ENCODE measurements at places on chromosomes 12 and 14.

DNA sequence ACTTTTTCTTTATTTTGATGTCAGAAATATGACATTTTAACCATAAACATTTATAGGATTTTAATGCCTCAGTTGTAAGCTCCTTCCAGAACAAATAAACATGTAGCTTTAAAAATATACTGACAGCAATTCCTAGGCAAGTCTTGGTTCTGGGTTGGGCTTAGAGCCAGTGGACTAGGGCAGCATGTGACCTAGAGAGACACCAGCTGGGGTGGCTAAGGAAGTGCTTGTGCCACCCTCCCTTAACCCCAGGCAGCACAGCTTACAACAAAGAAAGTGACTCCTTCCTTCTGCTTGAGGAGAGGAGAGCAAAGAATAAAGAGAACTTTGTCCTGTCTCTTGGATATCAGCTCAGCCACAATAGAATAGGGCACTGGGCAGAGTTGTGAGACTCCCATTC is 61.6 kb upstream of the KTN1 start:
- no peak for DNase-seq

DNA sequence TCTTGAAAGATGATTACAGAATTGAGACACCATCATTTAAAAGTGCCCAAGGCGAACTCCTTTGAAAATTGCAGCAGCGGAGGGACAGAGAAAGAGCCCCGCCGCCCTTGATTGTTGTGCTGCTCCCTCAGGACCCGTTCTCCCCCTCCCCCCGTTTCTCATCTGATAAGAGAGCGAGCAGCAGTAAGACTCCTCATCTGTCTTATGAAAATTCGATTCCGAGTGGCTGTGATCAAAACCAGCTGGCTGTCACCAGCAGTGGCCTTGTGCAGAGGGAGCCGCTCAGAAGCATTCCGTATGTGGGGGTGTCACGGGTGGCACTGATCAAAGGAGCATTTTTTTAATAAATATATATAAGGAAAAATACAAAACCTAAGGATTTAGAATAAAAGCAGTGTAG is 78.0 kb upstream of the GPATCH2L start:
- no peak for DNase-seq

- no peak for DNase-seq
Observed at GRCh38 chr12:27927347-27927746, 45.2 kb downstream of the PTHLH start.

- DNase-seq = no peak
Observed at GRCh38 chr12:19177754-19178153, 48.2 kb downstream of the PLEKHA5 start.

- DNase-seq = no peak
Observed at GRCh38 chr12:73180734-73181133, 908.6 kb downstream of the TRHDE start.

DNA sequence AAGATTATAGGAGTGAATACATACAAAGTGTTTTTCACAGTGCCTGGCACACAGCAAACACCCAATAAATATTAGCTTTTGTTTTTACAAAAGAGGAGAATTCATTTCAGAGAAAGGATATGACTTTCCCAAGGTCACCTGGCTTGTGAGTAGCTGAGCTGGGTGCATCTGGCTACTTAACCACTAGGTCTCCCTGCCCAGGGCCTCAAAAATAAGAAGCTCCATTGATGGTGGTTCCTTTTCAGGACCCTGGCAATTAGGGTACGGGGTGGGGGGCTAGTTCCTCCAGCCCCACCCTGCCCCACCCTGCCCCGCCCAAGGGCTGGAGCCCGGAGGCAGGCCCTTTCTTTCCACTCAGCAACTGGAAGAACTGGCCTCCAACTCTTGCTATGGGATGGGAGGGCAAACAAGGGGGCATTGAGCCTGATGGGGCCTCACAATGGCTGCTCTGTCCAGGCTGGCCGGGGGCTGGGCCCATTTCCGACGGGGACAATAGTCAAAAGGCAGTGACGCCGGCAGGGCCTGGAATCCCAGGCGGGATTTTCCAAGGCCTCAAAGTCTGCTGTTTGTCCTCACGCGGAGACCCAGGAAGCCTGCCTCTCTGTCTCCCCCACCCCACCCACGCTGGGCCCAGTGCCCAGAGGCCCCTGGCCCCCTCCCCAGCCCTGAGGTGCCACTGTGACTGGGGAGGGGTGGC is 8.2 kb upstream of the ATG101 start:
- peak; percentile 89 for DNase-seq

- DNase-seq = no peak
Observed at GRCh38 chr14:25103271-25103670, 53.3 kb upstream of the STXBP6 start.

- DNase-seq = no peak
Observed at GRCh38 chr14:59283361-59283760, 94.9 kb downstream of the DAAM1 start.

- DNase-seq = no peak
Observed at GRCh38 chr14:55136241-55136640, 7.2 kb downstream of the LGALS3 start.

- no peak for DNase-seq
Observed at GRCh38 chr14:93751946-93752655, 36.2 kb downstream of the PRIMA1 start.

- no peak for DNase-seq
Observed at GRCh38 chr14:59272633-59273032, 84.2 kb downstream of the DAAM1 start.

GRCh38 chr12:9888665-9889273 is 7.5 kb downstream of the KLRF2 start:
- no peak for DNase-seq

DNA sequence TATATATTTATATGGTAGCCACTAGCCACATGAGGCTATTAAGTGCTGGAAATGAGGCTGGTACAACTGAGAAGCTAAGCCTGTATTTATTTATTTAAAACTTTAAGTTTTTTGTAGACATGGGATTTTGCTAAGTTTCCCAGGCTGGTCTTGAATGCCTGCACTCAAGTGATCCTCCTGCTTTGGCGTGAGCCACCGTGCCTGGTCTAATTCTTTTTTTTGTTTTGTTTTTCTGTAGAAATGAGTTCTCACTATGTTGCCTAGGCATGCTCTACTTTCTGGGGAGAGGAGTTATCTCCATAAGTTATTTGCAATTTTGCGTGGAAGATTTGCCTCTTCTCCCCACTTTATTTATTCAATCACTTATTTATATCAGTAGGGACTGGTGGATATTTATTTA is 4.8 kb upstream of the SNRNP35 start:
- DNase-seq = no peak

GRCh38 chr14:61488417-61489401 is 167.3 kb downstream of the PRKCH start:
- no peak for DNase-seq

DNA sequence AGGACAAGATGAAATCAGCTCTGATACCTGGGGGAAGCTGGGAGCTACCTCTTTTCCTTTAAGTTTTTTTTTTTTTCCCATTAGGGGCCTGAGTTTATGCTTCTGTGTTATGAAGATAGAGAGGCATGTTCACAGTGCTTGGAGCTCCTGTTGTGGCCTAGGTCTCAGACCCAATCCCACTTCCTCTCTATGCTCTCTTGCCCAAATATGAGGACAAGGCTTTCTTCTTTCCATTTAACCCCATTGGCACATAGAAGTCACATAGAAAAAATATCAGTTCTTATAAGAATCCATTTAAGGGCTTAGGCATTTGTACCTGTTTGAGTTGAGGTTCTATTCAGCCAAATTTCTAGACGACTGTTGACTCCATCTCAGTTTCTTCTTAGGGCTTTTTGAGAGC is 12.6 kb downstream of the MRPS35 start:
- no peak for DNase-seq

DNA sequence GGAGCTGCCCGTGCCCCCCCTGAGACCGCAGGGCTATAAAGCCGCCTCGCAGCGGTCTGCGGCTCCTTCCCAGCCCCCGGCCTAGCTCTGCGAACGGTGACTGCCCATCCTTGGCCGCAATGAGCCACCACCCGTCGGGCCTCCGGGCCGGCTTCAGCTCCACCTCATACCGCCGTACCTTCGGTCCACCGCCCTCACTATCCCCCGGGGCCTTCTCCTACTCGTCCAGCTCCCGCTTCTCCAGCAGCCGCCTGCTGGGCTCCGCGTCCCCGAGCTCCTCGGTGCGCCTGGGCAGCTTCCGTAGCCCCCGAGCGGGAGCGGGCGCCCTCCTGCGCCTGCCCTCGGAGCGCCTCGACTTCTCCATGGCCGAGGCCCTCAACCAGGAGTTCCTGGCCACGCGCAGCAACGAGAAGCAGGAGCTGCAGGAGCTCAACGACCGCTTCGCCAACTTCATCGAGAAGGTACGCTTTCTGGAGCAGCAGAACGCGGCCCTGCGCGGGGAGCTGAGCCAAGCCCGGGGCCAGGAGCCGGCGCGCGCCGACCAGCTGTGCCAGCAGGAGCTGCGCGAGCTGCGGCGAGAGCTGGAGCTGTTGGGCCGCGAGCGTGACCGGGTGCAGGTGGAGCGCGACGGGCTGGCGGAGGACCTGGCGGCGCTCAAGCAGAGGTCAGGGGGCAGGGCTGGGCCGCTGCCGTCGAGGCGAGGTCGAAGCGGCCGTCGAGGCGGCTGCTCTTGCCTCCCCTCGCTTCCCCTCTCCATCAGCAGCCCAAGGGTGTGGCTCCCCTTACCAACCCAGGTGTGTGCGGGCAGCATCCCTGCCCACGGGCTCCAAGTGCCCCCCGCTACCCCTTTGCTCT is at the start of gene PRPH:
Gene PRPH, plus strand, starts transcription at position 66 of the 855 bp plus-strand sequence. Its CDS starts 54 bp downstream, at position 120.
- no peak for DNase-seq

DNA sequence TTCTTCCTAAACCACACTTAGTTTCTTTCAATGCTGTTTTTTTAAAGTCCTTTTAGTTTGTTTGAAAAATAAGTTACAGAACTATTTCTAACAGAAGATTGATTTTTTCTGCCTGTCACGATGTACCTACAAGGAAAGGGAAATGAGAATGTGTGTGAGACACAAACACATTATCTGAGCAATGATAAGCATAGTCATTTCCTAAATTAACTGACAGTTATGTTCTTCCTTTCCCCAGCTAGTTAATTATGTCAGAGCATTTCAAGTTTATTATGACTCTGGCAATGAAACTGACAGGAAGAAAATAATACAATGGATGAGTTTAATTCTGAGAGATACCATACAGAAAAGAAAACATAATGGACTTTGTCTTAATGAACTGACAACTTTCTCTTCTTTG is 21.3 kb upstream of the LDHB start:
- no peak for DNase-seq

GRCh38 chr12:80173083-80173864 is 73.9 kb downstream of the OTOGL start:
- no peak for DNase-seq

GRCh38 chr12:30939234-30939633 is 12.7 kb downstream of the TSPAN11 start:
- DNase-seq = no peak

GRCh38 chr12:131929581-131930456 is 743 bp downstream of the PUS1 start:
- no peak for DNase-seq

DNA sequence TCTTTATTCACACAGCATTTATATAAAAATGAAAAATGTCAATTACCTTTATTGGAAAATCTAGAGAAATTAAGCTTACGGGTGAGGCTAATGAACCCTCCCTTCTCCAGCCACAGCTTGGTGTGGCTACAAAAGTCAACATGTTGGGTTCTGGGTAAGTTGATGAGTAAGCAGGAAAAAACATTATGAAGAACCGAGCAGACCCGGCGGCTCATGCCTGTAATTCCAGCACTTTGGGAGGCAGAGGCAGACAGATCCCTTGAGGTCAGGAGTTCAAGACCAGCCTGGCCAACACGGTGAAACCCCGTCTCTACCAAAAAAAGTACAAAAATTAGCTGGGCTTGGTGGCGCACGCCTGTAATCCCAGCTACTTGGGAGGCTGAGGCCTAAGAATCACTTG is 10.9 kb downstream of the NAA25 start:
- no peak for DNase-seq

- DNase-seq = no peak
Observed at GRCh38 chr12:3974883-3975282, 101.7 kb upstream of the PARP11 start.

- no peak for DNase-seq
Observed at GRCh38 chr12:48182631-48183030, 813 bp upstream of the CCDC184 start.

GRCh38 chr12:122844366-122844971 is 9.2 kb downstream of the HIP1R start:
- no peak for DNase-seq

DNA sequence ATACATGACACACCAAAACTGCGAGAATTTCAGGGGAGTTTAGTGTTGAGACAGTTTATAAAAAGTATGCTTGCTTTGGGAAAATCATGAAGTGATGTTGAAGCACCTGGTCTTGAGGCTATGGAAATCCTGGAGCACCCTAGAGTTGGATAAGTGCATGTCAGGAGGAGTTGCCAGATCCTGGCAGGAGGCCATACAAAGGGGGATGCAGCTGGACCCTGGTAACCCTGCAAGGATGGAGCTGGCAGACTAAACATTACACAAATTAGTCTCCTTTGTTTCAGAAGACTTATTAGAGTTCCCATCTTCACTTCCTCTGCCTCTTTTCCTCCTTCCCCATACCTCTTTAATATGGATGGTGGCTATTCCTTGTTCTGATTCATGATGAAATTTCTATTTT is 907.0 kb downstream of the BCL11B start:
- no peak for DNase-seq

DNA sequence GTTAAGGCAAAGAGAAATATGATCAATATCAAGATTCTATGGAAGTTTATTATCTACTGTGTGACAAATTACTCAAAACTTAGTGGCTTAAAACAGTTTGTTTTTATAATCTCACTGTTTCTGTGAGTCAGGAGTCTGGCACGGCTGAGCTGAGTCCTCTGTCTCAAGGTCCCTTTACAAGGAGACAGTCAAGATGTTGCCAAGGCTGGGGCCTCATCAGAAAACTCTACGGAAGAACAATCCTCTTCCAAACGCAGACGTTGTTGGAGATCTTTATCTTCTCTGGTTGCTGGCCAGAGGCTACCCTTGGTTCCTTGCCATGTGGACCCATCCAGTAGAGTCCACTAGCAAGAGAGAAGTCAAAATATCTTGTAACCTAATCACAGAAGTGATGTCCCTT is 100.6 kb upstream of the CCND2 start:
- no peak for DNase-seq

DNA sequence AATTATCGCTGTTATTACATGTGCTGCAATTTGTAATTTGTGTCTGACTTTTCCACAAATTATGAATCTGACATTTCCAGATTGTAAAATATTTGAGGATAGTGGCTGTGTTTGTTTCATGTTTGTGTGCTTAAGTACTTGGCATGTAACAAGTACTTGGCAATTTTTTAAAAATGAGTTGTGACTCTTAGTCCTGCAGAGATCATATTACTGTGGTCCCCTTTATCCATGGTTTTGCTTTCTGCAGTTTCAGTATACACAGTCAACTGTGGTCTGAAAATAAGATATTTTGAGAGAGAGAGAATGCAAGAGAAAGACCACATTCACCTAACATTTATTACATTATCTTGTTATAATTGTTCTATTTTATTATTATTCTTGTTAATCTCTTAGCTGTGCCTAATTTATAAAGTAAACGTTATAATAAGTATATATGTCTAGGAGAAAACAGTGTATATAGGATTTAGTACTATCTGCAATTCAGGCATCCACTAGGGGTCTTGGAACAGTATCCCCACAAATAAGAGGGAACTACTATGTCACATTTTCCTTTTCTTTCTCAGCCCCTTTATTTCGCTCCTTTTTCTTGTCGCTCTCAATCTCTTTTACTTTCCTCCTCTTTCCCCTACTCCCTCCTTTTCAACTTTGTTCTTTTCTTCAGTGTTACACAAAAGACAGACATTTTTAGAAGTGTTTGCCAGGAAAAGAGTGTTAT is 176.1 kb downstream of the FUT8 start:
- DNase-seq = no peak

GRCh38 chr12:77685112-77685511 is 145.6 kb upstream of the NAV3 start:
- DNase-seq = peak; percentile 21

Data from caudate nucleus (tissue), 63 donors.